Eye (tissue), 1 donor: ENCODE measurements at places on chromosomes 2 and 18.

- DNase-seq, result no peak
Observed at GRCh38 chr2:27086724-27087593, at the start of gene KHK. Gene KHK (plus strand): TSS chr2:27086772. CDS start chr2:27087260, 488 bp downstream.

DNA sequence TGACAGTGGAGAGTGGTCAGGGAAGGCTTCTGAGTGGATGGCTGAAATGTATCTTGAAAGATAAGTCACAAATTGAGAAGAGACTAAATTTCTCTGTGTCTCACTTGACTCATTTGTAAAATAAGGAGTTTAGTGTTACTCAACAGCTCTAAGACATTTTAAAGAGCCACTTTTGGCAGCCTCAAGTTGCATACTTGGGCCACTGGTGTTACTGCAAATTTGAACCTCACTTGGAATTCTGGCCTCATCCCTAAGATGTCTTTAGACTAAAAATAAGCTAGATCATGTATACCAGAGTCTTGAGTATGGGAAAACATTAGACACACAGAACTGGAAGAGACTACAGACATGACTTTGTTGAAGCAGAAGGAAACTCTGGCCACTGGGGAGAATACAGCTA is 4.5 kb upstream of the MTLN start:
- no peak for DNase-seq

GRCh38 chr2:235843591-235844395 is 324.4 kb downstream of the GBX2 start:
- DNase-seq, result peak; percentile 77

DNA sequence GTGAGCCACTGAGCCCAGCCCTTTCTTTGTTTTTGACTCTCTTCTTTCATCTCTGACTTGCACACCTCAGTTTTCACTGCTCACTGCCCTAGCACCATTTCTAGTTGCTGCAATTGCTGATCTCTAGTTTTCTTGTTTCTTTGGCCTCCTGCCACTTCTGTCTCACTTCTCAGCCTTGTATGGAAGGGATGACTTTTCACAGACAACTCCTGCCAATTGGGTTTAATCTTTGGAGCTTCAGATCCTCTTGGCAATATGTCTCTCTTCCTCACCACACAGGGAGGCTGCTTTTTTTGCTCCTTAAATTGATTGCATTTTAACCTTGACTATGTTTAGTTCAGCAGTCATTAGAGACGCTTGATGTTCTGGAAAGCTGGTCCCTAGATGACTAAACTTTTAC is 323.1 kb downstream of the CTNNA2 start:
- DNase-seq, result no peak

DNA sequence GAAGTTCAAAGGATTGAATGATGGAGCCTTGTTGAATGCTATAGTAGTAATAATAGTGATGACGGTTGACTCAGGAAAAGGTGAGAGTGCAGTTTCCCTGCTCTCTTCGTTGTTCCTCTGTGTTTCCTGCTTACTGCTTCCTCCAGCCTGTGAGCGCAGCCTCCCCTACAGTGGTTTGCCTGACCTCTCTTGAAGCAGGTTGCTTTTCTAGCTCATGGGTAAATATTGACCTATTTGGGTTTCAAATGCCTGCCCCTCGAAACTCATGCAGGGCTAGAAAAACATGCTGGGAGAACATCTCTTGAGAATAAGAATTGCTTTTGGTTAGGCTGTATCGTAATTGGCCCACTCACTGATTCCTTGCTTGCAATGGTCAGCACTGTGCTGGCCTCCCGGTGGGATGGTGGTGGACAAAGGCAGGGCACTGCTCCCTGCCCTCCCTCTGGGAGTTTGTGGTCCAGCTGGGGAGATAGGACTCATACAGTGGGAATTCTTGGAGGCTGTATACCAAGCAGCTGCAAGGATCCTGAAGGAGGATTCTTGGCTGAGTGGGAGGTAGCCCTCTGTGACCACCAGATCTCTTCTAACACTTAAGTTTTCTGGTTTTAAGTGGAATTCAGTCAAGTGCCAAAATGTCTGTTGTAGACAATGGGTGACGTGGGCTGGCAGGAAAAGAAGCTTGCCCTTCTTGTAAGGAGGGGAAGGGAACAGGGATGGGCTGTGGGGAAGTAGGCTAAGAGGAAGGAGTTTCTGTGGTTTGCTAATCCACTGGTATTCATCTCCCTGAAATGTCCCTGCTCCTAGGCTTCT is 5.4 kb upstream of the RNF181 start:
- DNase-seq, result no peak

- DNase-seq, result no peak
Observed at GRCh38 chr2:168431301-168432024, 24.6 kb upstream of the CERS6 start.
